CD4-positive, alpha-beta T cell treated with Interleukin-15 for 4 hours (primary cell): ENCODE measurements at places on chromosomes 3 and 15.

GRCh38 chr15:92631721-92632120 is 23.9 kb downstream of the FAM174B start:
- no peak for DNase-seq

DNA sequence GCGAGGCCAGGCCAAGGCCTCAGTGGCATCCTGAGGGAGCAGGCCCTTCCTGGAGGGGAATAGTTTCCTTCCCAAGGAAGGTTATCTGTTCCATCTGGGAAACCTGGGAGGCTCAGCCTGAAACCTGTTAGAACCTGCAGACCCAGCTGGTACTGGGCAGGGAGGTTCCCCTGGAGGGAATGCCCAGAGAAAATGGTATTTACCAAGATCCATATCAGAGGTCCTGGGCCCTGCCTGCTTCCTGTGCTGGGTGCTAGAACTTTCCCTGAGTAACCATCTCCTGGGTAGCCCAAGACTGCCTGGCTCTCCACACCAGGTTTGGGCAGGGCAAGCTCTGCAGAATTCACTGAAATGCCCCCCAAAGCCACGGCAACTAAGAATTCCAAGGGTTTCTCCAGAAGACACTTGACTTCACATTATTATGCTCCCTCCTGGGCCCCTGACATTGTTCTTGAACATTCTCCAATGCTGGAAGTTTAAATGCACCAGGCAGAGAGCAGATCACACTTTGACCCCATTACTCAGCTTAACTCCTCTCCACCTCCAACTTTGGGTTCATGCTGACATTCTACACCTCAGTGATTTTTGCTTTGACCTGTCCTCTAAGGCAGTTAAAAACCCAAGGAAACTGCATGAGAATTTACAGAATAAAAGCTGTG is 2.0 kb downstream of the CA12 start:
- DNase-seq = no peak

- no peak for DNase-seq
Observed at GRCh38 chr3:192916371-192917027, 1.2 kb downstream of the MB21D2 start.

DNA sequence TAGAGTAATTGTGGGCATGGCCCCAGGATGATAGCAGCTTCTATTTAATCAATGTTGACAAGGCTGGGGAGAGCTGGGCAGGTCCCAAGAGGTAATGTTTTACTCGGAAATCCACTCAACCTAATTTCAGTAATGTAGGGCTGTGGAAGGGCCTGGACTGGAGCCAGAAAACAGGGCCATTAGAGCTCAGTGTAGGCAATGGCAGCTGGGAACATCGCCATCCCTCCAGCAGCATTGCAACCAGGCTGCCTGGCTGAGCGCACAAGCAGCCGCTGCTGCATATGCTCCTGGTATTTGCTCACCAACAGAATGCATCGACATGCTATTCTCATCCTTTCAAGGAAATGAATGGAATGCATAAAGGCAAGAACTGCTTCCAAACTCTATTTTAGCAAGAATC is 90.0 kb downstream of the GAP43 start:
- no peak for DNase-seq

DNA sequence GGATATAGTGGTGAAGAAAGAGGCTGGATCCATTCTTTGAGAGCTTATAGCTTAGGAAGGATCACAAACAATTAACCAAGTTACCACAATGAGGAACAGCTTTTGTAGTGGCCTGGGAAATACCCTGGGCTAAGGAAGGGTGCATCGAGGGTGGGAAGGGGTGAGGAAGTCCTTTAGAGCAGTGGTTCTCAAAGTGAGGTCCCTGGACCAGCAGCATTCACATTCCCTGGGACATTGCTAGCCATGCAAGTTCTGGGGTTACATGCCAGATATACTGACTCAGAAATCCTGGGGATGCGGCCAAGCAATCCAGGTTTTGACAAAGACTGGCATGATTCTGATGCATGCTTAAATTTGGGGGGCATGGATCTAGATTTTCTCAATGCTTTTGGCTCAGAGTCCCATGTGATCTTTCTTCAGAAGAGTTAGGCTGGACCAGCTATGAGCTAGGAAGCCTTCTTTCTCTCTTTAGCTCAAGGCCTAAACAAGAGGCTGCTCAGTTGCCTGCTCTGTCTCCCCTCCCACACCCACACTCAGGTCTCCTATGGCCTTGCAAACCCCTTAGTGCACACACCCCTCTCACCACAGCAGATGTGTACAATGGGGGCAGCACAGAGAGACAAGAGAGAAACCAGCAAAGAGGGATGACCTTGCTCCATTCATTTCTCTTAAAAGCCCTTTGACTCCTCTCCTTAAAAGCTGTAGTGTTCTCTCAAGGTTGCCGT is 1.8 kb upstream of the CCR1 start:
- DNase-seq = no peak

- no peak for DNase-seq
Observed at GRCh38 chr3:44962621-44963393, 13.2 kb downstream of the ZDHHC3 start.

DNA sequence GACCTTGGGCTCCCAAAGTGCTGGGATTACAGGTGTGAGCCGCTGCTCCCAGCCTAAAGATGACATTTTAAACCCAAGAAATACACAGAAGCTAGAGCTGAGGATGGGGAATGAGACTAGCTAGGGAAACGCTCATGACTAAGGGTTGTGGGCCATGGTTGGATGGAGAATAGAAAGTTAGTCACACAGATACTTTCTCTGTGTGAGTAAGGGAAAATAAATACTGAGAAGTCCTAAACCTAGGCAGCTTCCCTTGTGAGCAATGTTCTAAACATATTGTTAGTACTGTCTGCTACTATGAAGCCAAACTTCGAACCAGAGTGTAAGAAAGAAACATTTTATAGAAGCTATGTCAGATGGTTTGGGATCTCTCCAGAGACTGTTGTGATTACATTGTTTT is 304.8 kb upstream of the STAC start:
- DNase-seq = no peak

GRCh38 chr15:43550527-43551363 is 33.3 kb downstream of the MAP1A start:
- no peak for DNase-seq

DNA sequence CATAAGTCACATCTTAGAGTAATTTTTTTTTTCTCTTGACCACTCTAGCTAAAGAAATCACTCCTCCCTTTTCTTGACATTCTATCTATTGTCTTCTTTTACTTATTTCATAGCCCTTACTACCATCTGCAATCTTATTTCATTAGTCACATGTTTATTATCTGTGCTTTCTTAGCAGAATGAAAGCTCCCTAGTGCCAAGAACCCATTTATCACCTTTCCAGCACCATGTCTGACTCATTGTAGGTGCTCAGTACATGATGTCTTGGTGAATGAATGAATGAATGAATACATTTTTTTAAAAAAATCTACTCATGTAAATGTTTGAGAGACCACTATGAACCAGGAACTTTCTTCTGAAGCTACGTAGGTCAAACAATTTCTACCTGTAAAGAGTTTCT is 157.2 kb downstream of the CADPS start:
- DNase-seq = no peak

- DNase-seq = peak; percentile 91
Observed at GRCh38 chr15:74842581-74843444, at the start of gene ULK3. ULK3 (minus strand) TSS chr15:74843156; CDS start chr15:74843105, 51 bp downstream.

- no peak for DNase-seq
Observed at GRCh38 chr15:52206446-52206845, 15.3 kb upstream of the GNB5 start.

GRCh38 chr3:67000009-67000408 is 1.9 kb downstream of the KBTBD8 start:
- DNase-seq = peak; percentile 36

- DNase-seq = no peak
Observed at GRCh38 chr3:30775040-30775439, 119.4 kb downstream of the GADL1 start.

DNA sequence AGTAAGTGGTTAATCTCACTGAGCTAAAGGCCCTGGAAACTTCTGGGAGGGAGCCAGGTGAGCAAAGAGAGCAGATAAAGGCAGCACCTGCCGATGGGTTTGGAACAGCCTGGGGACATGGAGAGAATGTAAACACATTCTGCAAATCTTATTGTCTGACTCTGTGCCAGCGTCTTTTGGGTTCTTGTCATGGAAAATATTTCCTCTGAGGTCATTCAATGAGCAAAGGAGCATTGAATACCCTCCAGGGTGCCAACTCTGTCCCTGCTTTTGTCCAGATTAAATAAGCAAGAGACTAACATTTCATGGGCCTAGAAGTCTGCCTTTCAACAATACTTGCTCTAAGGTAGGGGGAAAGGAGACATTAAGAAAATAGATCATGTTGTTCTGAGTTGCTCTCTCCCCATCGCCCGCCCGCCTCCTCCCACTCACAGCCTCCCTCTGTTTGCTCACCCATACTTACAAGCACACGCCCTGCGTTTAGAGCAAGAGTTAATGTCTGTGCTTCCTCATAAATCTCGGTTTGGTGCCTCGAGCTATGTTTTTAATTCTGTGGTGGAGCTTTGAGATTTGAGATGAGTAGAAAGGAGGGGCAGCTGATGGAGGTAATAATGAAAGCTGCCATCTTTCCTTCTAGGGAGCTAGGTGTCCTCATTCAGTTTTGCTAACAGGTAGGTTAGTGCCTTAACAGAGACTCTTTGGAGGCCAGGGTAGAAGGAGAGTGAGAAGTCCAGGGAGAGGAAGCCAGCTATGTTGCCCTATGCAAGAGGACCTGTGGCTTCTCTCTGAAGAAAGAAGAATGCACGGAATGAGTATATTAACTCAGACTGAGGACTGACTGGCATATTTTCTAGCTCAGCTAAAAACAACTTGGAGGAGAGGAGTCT is 132.9 kb downstream of the TPRG1 start:
- no peak for DNase-seq

DNA sequence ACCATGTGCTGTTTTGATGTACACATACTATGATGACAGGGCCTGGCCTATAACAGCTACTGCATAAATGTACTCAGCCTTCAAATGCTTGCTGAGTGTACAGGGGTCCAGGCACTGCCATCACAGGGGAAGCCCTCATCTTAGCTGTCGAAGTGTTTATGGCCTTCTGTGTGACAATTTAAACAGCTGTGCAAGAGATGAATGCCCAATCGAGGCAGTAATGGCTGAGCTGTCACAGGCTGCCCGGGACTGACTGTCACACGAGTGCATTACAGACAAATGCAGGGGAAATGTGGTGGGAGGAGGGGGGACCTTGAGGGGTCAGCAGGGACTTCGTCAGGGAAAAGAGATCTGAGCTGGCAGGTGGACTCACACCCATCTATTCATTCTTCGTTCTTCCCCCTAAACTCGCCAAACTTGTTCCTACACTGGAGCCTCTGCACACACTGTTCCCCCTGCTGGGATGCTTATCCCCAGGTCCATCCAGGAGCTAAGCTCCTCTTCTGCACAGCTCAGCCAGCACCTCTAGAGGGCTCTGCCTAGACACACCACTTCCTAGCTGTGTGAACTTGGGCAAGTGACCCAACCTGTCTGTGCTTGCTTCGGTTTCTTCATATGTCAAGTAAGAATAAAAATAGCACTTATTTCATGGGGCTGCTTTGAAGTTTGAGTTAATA is 156.2 kb upstream of the IQSEC1 start:
- no peak for DNase-seq

DNA sequence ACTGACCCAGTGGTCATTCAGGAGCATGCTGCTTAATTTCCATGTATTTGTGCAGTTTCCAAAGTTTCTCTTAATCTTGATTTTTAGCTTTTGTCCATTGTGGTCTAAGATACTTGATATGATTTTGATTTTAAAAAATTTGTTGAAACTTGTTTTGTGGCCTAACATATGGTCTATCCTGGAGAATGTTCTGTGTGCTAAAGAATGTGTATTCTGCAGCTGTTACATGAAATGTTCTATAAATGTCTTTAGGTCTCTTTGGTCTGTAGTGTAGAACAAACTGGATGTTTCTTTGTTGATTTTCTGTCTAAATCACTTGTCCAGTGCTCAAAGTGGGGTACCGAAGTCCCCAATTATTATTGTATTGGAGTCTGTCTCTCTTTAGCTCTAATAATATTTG is 17.4 kb downstream of the CEP63 start:
- no peak for DNase-seq

DNA sequence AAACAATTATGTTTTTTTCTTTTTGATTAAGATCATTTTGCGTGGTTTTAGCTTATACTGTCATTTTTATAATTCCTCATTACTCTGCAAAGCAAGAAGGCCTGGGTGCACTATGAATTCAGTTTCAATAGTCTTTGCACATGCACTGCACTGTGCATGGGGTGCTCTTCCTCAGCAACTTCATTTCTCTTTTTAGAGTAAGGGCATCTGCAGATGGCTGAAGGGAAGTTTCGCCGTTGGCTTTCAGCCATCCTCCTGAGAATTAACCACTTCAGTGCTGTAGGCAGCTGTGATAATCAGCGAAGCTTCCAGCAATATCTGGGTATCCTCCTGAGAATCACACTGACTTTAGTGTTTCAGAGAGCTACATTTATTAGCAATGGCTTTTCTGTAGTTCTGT is 284.8 kb downstream of the GBE1 start:
- DNase-seq = no peak
